Left forelimb (tissue), 1 donor: ENCODE measurements at places on chromosomes 2 and 18.
A peak's percentile ranks its signal among the peaks of the same experiment; 100 is the strongest.

DNA sequence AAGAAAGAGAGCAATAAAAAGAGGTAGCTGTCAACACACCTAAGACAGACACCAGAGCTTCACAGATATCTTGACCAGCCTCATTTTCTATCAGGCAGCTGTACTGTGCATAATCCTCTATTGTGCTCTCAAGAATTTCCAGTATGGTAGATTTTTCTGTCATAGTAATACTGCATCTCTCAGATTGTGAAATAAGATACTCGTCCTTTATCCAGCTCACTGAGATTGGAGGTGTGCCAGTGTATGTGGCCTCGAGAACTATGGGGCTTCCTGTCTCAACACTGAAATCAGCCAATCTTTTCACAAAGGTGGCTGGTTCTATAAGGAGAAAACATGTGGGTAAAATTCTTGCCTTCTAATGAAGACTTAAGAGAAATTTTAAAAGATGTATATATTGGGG is 88.9 kb downstream of the TTN start:
- DNase-seq = no peak

GRCh38 chr18:73638709-73639108 is 508.9 kb downstream of the FBXO15 start:
- DNase-seq = no peak

- peak; percentile 40 for DNase-seq
These were observed 62.8 kb downstream of the INPP4A start for GRCh38 chr2:98507461-98507860.

DNA sequence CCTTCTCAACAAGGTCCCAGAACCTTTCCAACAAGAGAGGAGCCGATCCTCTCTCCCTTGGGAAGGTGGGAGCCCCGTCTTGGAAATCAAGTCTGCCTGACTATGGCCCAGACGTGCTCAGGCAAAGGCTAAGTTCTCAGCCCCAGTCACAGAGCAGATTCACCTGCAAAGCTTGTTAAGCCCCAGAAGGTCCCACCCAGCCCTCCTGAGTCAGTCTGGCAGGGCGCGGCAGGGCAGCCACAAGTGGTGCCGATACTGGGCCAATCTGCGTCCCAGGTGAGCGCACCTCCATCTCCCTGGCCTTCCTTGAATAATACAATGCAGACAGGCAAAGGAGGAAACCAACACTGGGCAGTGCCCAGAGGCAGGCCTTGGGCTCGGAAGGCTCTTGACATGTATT is 15.0 kb downstream of the CRACDL start:
- peak; percentile 3 for DNase-seq

DNA sequence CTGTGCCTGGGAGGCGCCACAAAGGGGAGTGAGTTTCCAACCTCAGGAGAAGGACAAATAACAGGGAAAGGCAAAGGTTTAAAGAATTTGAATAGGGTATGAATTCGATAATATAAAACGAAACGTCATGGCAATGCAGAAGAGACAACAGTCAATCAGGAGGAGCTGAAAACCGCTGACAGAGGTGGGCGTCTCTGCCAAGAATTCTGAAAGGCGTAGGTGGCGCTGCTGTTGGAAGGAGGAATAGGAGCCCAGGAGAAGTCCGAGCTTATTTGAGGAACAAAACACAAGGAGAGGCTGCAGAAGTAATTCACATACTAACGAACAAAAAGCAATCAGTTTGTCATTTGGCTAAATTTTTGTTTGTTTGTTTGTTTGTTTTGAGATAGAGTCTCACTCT is 485.8 kb upstream of the POU3F3 start:
- DNase-seq = no peak

GRCh38 chr18:11946756-11947155 is 34.6 kb upstream of the IMPA2 start:
- DNase-seq = no peak

DNA sequence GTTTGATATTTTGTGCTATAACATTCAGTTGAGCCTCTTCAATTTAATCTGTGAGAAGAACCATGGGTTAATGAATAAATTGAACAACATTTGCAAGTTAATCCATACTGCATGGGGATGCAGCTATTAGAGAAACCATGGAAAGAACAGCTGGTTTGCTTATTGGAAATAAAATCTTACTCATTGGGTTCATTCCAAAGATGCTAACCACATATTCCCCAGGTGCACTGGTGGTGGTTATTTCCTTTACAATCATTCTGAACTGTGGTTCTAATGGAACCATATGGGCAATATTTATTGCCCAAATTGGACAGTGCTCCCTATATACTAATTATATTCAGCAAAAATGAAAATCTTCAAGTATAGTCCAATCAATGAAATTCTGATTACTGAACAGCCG is 1200.4 kb upstream of the CDH2 start:
- DNase-seq = no peak

DNA sequence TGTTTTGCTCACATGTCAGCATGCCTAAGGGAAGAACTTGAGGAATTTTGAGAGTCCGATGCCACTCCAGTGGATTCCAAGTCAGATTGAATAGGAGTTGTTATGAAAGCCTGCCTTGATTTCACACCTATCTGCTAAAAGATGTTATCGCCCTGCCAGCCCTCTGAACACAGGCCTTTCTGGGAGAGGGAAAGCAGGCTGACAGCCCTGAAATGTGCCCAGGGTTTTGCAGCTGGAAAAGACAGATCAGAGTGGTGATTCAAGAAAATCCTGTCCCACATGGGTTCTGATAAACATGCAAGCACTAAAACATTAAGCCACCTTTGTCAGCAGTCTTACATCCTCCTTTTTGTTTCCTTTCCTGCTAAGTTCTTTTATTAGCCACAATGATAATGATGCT is 1752.9 kb upstream of the CELF4 start:
- no peak for DNase-seq

DNA sequence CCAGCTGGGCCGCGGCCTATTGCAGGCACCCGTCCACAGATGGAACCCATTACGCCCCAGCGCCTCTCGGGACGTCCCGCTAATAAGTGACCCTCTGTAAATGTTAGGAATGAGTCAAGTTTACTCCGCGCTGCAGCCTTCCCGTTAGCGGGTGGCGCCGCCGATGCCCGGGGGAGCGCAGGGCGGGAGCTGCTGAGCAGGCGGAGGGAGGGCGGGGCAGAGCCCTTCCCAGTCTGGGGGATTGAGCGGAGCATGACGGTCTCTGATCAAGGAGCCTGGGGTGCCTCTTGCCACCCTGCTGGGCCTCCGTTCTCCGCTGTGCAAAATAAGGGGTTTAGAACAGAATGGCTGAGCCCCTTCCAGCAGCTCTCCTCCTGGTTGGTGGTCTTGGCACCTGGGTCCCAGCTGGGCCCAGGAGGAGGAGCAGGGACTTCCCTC is 10.5 kb downstream of the CROCC2 start:
- DNase-seq = peak; percentile 81

DNA sequence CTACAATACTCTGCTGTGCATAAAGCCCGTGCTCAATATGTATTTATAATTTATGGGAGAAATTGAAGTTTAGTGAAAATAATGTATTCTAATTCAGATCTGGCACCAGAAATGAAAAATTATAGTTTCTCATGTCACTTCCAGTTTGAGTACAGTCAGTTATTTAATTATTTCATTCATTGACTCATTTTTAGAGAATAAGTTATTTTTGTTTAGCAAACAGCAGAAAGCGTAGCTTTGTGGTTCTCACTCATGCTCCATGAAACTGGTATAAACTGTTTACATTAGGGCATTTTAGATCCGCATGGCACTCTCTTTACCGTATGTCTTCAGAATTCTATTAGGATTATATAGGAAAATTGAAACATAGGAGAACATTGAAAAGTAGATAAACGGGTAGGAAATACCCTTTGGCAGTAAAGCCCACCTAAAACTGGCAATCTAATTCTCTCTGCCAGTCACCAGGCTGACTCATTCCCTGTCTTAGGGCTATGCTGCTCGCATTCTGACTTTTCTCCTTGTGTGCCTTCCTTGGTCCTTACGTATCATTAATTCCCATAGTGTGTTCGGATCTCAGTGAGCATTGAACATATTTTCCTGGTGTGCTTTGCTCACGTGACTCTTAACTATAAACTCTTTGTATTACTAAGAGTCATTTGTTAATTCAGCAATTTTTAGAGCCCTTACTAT is 106.0 kb downstream of the ZNF236 start:
- no peak for DNase-seq

DNA sequence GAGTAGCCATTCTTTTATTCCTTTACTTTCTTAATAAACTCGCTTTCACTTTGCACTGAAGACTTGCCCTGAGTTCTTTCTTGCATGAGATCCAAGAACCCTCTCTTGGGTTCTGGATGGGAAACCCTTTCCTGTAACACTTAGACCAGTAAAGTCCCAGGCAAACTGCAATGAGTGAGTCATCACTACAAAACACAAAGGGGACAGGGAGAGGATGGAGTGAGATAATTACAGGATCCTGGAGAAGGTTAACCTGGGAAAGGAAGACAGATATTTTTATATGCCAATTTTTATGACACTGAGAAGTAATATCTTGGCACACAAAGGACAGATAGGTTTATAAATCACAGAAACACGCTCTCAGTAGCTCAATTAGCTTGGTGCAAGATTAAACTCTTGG is 48.7 kb downstream of the EHD3 start:
- no peak for DNase-seq

DNA sequence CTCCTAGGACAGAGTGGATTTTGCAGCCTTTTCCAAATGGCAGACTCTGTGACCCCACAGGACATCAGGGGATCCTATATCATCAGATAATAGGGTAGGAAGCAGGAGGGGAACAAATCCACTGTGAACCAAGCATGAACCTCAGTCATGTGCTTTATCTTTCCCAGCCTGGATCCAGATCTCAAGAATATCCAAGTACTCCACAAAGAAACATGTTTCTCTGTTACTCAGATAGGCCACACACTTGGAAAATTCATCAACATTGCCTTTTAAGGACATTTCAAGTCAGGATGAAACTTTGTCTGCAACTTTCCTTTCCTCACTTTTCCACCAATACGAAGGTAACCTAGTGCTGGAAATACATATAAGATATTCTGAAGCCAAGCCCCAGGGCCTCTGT is 85.8 kb downstream of the RDH14 start:
- DNase-seq = no peak

GRCh38 chr2:233839447-233839820 is 14.9 kb downstream of the HJURP start:
- peak; percentile 31 for DNase-seq

- no peak for DNase-seq
These were observed 146.4 kb downstream of the SH3RF3 start for GRCh38 chr2:109275120-109276012.

- no peak for DNase-seq
These were observed 18.1 kb upstream of the RFX8 start for GRCh38 chr2:101492936-101493473.

GRCh38 chr18:76349067-76349715 is 145.9 kb downstream of the ZNF516 start:
- peak; percentile 82 for DNase-seq

GRCh38 chr2:190156530-190157212 is 94.1 kb upstream of the MSTN start:
- no peak for DNase-seq

DNA sequence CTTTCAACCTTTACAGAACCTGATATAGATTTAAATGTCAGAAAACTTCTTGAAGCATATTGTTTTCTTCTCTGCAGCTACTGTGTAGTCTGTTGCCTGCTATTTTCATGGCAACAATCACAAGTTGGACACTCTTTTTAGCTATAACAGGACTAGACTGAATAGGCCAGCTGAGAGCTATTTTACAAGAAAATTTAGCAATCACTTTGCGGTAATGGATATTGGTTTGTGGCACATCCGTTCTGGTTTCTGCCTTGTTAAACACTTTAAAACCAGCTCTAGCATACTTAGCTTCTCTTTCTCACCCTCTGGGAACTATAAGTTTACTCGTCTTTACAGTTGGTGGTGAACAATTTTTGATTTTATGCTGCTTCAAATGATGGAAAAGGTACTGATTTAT is 125.7 kb downstream of the MAP2 start:
- DNase-seq = no peak

GRCh38 chr2:232276733-232277313 is 101.7 kb upstream of the ALPP start:
- no peak for DNase-seq

DNA sequence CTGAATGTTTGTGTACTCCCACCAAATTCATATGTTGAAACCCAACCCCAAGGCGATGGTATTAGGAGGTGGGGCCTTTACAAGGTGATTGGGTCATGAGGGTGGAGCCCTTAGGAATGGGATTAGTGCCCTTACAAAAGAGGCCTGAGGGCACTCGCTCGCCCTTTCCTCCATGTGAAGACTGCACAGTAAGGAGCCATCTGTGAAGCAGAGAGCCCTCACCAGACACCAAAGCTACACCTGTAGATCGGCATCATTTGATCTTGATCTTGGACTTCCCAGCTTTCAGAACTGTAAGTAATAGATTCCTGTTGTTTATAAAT is 62.9 kb upstream of the FZD7 start:
- no peak for DNase-seq

- no peak for DNase-seq
These were observed 232.8 kb downstream of the GLI2 start for GRCh38 chr2:120968307-120969015.

GRCh38 chr2:119702203-119702917 is 23.4 kb downstream of the TMEM177 start:
- DNase-seq = no peak

DNA sequence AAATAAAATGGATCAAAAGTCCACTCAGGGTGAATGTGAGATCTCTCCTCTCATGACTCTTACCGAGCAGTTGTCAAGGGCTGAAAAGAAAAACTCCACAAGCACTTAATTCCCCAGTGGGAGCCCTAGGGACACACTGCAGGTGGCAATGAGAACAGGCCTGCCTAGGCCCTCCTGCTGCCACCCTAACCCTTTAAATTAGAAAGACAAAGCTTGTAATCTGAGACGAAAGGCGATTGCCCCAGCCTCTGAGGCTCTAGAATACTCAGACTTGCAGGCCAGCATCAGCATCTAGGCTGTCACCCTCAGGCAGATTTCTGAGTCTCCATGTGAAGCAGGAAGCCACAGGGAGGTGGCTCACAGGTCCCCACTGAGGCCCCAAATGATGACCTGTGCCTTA is 457.0 kb upstream of the MYT1L start:
- no peak for DNase-seq
